ENCODE measurements at places on chromosomes 4 and X.

DNA sequence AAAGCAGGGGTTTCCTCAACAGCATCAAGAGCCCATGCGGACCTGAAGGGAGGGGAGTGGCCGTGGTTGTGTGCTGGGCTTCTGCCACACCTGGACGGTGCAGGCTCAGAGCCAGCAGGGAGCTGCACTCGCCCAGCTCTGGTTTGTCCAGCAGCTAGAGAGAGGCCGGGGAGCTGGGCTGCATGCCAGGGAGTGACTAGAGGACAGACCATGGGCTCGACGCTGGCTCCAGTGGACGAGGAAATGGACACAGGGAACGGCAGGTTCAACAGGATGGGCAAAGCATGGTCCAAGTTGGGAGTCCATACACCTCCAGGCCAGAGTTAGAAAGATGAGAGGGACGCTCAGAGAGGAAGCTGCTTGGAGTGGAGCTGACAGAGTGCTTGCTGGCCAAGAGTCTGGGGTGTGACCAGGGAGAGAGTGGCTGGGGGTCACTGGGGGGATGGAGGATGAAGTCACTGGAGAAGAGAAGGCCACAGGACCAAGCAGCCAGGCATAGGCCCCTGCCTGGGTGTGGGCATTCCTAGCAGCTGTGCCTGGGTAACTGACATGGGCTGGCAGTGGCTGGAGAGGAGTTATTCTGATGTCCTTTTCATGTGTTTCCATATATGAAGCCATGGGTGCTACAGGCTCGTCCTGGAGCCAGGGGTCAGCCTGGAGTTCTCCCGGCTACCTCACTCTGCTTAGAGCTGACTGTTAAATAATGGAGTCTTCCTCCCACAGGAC is 42.8 kb downstream of the HTT-AS start:
- DNase-seq: no peak

GRCh38 chrX:132883358-132883915 is 75.0 kb downstream of the HS6ST2 start:
- DNase-seq: no peak

DNA sequence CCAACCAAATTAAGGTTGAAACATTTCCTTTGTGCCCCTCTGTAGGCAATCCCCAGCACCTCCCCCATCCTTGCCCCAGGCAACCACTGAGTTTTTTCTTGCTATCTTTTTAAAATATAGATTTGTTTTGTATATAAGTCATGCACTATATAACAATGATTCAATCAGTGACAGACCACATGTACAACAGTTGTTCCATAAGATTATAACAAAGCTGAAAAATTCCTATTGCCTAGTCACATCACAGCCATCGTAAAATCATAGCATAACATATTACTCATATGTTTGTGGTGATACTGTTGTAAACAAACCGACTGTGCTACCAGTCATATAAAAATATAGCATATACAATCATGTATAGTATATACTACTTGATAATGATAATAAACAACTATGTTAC is 211.9 kb upstream of the NRK start:
- no peak for DNase-seq

DNA sequence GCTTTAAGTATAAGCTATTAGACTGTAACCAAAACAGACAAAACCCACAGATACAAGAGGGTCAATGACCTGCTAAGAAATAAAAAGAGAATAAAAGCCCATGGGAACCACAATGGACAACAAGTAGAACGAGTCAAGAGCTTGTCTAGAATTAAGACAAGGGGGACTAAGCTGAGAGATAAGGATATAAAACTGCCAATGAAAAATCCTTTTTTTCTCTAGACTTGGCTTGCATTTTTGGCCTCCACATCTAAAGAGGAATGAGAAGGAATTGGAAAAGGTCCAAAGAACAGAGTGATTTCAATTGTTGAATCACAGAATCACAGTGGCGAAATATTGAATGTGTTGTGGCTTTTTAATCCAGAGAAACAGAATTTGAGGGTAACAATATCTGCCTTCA is 135.7 kb downstream of the QDPR start:
- no peak for DNase-seq

- no peak for DNase-seq
Measured at GRCh38 chr4:7867191-7867590, 72.5 kb downstream of the AFAP1 start.

DNA sequence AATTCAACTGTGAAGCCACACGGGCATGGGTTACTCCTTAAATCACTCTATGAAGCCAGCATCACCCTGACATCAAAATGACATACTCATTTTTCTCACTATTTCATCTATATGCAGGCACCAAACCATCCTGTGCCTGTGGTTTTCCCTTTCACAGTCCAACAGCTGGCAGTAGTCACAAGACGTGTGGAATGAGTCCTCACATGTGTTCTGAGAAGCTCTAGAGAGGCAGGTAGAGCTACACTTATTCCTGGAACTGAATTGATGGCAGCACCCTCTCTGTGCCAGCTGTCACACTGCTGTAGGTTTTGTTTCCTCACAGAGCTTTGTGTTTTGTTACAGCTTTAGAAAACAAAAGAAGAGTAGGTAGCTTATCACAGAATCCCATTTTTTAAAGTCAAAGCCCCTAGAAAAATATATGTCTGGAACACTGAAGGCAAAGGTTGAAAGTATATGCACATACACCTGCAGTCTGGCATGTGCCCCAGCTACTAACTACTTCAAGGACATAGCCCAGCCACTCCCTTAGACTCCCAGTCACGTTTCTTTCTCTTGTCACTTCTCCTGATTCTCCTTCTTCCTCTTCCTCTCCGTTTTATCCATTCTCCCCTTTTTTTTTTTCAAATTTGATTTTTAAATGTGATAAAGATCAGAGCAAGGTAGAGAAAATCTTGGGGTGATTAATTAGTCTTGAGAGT is 107.1 kb downstream of the ANXA10 start:
- DNase-seq: no peak

- DNase-seq: no peak
Measured at GRCh38 chr4:3021627-3022026, 52.7 kb downstream of the HTT-AS start.

DNA sequence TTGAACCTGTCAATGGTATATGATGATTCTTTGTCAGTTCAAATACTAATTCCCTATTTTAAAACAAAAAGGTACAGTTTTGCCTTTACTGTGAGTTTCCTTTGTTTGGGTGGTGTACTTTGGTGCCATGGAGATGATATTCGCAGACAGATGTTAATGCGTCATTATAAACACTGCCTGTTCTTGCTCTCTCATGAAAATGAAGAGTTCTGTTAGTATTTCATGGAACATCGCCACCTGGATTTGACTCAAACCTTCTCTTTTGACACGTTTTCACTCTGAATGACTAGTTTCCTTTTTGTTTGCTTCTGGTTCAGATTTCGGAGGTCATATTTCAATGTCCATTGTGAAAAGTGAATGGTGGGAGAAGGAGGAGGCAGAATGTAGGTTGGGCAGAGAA is 6.9 kb upstream of the CTSO start:
- no peak for DNase-seq

DNA sequence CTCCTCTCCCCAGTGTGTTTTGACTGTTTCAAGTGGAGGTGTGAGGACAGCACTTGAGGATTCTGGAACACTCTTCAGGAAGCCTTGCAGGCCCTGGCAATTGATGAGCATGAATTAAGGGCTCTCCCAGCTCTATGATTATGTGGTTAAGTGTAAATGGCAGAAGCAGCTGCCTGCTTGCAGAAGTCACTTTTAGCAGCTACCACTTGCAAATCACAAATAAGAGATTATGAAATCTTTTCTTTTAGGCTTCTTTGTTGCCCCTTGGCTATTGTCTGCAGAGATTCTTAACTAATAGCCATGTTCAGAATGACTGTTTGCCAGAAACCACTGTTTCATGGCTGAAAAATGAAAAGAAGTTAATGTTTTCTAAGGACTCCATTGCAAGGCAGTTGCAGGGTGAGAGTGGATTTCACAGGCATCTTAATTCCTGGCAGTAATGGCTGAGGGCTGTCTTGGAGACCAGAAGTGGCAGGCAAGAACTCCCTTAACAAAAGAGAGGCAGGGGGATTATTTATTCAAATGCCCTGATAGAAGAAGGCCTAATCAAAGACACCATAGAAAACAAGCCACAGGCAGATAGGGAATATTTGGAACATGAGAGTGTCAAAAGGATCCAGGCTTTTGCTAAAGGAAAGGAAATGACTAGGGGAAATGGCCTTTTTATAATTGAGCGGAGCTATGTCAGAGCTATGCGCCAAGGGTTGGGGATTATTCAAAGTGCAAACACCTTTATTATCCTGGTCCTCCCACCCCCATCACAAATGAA is 8.3 kb upstream of the HOPX start:
- no peak for DNase-seq

DNA sequence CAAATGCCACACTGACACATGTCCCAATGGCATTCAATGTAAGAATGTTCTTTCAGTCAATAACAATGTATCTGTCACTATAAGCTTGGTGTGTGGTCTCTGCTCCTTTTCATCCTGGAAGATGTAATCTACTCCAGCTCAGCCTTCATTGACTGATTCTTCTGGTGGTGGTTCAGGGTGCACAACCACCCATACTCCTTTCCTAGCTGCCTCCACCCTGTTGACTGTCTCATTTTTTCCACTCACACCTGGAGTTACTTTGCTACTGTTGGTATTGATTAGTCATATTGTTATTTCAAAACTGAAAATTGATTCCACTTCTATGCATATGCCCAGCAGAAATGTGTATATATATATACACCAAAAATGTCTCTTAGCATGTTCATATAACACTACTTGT is 140.5 kb downstream of the ASB9 start:
- no peak for DNase-seq

GRCh38 chr4:35900286-35901243 is 343.7 kb downstream of the ARAP2 start:
- DNase-seq: no peak

DNA sequence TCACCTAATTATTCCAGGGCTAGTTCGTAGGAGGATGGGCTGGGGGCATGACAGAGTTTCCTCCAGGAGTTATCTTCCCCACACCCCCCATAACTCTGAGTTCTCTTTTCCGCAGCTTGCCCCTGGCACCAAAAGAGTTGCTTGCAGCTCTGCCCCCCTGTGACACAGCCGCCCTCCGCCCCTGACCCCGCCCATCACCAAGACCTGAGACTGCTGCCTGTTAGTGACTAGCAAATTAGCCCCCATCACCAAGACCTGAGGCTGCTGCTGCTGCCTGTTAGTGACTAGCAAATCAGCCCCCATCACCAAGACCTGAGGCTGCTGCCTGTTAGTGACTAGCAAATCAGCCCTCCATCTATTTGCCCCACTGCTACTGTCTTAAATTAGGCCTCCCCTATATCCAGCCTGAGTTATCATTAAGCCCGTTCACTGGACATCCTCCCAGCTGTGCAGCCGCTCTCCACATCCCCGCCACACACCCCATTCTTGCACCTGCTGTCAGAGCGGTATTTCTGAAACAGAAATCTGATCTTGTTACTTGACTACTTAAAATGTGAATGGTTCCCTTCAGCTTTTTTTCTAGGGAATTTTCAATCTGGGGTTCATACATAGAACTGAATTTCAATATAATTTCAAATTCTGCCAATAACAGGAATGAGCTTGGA is 1.5 kb upstream of the PAPSS1 start:
- DNase-seq: peak; percentile 44

DNA sequence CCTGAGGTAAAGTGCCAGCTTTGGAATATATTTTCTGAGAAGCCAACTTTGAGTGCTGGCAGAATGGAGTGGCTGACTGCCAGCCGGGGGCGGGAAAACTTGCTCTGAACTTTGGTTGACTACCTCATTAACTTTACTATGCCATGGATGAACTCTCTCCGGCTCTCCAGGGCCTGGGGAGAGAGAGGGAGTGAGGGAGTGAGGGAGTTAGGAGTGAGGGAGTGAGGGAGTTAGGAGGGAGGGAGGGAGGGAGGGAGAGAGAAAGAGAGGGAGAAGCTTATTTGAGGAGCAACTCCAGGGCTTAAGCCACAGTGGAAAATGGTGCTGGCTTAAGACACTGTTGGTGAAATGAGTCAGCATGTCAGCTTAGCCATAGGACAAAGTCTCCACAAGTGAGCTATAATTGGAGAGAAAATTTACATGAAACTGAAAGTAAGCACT is 280.9 kb upstream of the RPS6KA3 start:
- DNase-seq: no peak

- DNase-seq: no peak
Measured at GRCh38 chr4:374298-375160, 36.9 kb downstream of the ZNF141 start.

GRCh38 chr4:127783955-127784770 is 2.0 kb downstream of the HSPA4L start:
- no peak for DNase-seq
